ENCODE measurements at places on chromosomes 12 and 14.

DNA sequence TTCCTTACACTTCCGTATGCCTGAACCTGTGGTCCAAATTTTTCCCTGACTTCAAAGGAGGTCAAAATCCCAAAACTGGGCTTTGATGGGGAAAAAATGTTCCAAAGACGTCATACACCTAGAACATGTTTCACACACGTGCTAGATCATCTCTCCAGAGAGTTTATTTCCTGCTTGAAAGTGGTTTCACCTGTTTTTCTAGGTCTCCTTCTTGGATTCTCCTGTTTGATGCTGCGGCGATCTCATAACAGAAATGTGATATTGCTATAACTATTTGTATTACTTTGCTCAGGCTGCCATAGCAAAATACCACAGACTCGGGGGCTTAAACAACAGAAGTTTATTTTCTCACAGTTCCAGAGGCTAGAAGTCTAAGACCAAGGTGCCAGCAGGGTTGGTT lies 19.7 kb upstream of the TMCC3 start:
- DNase-seq: no peak

- DNase-seq: no peak
Measured at GRCh38 chr12:130571089-130571488, 145.0 kb downstream of the RIMBP2 start.

GRCh38 chr12:57864442-57865083 lies 18.0 kb upstream of the CTDSP2 start:
- DNase-seq: no peak

GRCh38 chr12:65126482-65126881 lies 5.4 kb upstream of the WIF1 start:
- DNase-seq: no peak

Data from T-helper 17 cell (primary cell).